ENCODE measurements at places on chromosomes 4 and X.
A peak's percentile ranks its signal among the peaks of the same experiment; 100 is the strongest.

- no peak for DNase-seq
These were observed 7.4 kb upstream of the TBC1D25 start for GRCh38 chrX:48532161-48532560.

DNA sequence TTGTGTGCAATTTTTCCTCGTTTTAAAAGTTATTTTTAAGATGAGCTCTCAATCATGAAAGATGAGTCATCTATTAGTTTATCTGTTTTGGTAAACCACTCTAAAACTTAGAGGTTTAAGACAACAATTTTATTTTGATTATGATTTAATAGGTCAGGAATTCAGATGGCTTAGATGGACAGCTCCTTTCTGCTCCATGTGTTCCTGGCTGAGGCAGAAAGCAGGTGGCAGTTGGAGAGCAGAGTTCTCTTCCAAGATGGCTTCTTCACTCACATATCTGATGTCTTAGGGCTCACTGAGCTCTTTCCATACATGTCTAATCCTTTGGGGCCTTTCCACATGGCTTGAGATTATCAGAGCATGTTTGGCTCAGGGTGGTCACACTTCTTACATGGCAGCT is 48.3 kb upstream of the GRPR start:
- no peak for DNase-seq

GRCh38 chr4:117783716-117784115 is 250.6 kb upstream of the NDST3 start:
- DNase-seq: no peak

GRCh38 chrX:123626962-123627361 is 105.9 kb downstream of the THOC2 start:
- DNase-seq: no peak

GRCh38 chr4:145097331-145097820 is 620 bp downstream of the ANAPC10 start:
- no peak for DNase-seq

DNA sequence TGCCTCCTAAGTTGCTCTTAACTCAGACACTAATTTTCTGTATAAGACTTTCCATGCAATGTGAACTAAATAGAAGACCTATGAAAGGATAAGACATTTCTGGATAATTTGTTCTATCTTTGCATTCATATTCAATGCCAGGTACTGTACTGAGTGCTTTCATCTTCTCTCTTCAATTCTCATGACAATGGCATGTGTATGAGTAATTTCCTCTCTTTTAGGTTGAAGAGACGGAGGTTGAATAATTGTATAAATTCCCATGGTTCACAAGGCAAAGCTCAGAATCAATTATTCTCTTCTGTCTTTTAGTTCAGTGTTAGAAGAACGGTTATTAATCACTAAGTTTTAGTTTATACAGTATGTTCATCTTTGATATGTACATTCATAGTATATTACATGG is 29.3 kb upstream of the CFAP299 start:
- DNase-seq: no peak

GRCh38 chr4:3480528-3481112 is 17.5 kb downstream of the DOK7 start:
- DNase-seq: peak; percentile 79

DNA sequence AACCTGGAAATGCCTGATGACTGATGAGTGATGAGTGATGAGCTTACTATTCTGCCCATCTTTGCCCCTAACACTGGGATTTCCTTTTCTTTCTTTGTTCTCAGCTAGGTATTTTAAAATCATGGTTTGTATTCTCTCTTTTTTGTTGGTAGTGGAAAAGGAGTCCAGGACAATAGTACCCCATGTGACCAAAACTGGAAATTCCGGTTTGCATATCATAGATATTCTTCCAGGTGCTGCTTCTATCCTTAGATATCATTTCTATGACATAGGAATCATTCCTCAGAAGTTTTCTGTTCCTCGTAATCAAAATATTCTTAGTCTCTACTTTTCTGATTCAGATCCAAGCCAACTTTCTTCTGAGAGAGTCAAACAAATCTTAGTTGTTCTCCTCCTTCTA is 320.5 kb upstream of the TET2 start:
- no peak for DNase-seq

DNA sequence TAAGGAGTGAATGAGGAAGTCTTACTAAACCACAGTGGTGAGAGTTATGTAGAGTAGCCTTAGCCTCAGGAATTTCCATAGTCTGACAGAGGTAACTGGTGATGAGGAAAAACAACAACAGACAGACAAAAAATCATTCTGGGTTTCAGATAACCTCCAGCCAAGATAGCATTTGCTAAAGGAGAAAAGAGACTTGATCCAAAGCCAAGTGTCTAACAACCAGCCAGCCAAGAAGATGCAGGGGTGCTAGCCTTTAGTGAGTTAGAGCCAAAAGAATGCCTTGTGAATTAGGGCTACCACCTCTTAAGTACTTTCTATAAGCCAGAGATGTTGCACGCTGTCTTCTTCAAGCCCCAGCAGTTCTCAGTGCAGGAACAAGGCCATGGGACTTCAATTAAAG is 478.0 kb upstream of the CPEB2 start:
- DNase-seq: no peak

DNA sequence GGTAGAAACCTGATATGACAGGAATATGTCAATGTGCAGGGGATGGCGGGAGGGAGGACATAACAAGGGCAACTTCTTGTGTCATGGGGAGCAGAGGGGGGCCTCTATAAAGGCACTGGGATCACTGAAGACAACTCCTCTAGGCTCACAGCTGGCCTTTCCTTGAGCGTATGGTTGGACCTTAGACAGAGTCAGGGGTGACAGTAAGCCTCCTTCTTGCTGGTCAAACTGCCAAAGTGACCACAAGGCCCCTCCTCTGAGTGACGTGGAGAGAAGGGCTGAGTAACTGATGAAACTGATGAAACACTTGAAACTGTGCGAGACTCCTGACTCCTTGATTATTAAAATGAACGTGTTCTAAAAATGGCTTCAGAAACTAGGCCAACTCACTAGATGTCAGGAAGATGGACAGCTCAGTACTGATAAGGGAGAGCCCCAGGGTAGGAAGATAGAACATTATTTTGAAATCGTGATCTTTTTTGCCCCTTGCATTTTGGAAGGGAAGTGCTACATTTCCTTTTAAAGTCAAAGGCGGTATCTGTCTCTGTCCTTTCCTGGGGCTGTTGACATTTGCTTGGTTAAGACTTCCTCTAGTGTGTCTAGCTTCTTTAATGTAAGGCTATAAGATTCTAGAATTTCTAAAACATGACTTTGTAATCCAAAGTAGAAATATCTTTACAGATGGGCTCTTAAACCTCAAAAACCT is 1.6 kb downstream of the RAB33A start:
- peak; percentile 80 for DNase-seq

DNA sequence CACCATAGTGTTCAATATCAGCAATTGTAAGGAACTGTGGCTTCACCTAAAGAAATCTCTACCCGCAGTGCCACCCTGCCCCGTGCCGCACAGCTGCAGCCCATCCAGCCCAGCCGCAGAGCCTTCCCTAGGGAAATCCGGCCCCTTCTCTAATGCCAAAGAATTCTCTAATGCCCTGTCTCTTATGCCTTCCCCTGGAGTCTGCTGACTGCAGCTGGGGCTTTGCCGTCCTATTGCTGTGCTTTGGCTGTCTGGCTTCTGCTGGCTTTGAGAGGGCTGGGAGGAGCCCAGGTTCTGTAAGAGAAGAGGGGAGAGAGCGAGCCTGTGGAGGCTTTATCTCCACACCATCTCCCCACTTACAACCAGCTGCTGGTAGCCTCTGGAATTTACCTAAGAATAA is 85.9 kb upstream of the HELT start:
- no peak for DNase-seq

GRCh38 chr4:138707746-138708677 is 307.6 kb upstream of the NOCT start:
- DNase-seq: no peak

DNA sequence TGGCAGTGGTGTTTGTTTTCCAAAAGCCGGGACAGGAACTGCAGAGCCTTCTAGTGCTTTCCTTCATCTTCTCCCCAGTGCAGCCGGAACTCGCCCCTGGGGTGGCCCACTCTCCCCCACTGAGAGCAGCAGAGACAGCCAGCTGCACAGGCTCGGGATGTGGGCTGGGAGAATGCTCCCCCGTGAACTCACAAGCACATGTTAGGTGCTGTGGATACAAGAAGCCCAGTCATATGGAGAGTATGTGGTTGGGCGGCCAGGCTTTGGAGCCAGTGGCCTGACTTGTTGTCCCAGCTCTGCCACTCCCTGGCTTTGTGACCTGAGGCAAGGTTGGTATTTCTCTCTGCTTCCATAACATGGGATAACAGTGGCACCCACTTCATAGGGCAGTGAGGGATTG is 9.4 kb upstream of the KIAA0232 start:
- DNase-seq: no peak

DNA sequence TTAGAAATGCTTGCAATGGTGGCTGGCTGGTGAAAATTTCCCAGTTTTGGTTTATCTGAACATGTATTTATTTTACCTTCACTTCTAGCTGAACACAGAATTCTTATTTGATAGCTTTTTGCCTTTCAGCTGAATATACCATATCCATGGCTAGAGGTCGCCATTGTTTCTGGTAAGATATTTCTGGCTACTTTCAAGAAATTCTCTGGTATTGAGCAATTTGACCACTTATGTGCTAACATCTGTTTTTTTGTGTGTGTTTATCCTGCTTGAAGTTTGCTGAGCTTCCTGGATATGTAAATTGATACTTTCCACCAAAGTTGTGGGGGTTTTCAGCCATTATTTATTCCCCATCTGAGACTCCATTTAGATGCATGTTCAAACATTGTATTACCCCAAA is 75.4 kb downstream of the FBXW7 start:
- DNase-seq: no peak

- DNase-seq: no peak
These were observed 77.4 kb upstream of the AGA start for GRCh38 chr4:177519481-177520260.

DNA sequence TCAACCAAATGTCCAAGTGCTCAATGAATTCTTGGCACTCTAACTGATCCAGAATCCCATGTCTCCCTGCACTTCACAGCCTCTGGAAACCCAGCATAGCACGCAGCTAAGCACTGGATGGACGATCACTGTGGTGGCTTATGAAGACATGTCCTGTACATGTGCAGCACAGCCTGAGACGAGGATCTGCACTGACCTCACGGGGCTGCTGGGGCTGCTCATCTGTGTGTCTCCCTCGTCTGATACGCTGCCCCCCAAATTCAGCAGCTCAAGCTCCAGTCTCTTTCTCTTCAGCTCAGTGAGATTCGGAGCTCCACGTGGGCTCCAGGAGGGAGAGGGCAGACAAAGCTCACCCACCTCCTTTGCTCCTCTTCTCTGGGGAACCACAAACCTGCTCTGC is 126.9 kb downstream of the CPZ start:
- DNase-seq: no peak

DNA sequence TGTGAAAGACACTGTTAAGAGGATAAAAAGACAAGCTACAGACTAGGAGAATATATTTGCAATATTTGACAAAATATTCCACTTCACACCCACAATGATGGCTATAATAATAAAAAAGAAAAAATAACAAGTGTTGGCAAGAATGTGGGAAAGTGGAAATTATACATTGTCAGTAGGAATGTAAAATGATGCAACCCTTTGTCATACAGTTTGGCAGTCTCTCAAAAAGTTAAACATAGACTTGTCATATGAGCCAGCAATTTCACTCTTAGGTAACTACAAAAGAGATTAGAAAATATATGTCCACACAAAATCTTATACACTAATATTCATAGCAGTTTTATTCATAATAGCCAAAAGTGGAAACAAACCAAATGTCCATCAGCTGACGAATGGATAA is 5.2 kb upstream of the RADX start:
- DNase-seq: no peak

DNA sequence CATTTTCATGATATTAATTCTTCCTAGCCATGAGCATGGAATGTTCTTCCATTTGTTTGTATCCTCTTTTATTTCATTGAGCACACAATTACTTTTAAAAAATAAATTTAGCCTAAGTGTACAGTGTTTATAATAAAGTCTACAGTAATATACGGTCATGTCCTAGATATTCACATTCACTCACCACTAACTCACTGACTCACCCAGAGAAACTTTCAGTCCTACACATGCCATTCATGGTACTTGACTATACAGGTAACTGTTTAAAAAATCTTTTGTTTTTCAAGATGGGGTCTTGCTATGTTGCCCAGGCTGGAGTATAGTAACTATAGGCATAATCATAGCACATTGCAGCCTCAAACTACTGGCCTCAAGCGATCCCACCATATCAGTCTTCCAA is 348.1 kb downstream of the RAPGEF2 start:
- DNase-seq: no peak

DNA sequence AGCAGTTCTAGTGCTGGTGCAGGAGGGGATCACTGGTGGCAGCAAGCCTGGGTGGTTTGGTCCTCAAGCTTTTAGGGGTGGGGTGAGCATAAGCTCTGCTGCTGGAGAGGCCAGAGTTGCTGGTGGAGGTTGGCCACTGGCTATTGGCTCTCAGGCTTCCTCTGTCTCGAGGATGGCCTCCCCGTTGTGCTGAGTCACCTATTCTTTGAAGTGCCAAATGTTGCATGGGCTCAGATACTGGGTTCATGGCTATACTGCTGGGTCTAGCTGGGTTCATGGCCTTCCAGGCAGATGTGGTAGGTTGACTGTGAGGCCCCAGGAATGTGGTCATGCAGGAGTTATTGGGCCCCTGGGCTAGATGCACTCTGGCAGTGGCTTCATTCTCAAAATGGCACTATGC is 466.3 kb downstream of the NAF1 start:
- no peak for DNase-seq

GRCh38 chrX:150844016-150844415 is 54.5 kb downstream of the CD99L2 start:
- no peak for DNase-seq

DNA sequence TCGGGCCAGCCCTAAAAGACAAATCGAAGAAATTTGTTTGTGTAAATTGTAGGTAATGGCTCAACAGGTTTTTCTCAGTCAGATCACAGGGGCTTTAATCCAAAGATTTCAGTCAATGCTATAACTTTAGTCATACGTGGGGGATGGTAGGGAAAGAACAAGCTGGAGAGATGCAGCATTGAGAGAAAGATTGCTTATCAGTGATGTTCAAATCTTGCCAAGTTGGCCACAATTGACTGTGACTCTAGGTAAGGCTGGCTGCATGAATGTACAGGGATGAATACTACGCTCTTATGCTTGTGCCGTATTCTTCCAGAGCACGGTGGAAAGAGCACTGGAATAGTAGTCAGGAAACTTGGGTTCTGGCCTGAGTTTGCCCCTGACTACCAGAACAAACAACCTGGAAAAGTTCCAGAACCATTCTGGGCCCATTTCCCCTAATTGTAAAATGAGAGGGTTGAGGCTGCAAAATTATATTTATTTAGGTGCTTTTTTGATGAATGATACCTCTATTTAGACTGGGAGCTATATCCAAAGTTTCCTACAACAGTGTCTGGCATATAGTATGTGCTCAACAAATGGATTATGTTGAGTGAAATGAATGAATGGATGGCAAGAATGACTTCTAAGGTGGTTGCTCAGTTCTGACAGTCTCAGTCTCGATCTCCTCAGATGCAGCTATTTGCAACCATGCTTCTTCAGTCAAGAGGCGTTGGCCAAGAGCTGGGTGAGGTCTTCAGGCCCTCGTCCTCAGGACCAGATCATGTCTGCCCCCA is 44.4 kb downstream of the TSC22D3 start:
- DNase-seq: no peak

All from stimulated activated naive CD8-positive, alpha-beta T cell treated with anti-CD3 and anti-CD28 coated beads, Interleukin-15, amount 100 ng/mL, for 72 hours (primary cell).